H1 (cell line): ENCODE measurements at places on chromosomes 1 and 21.
A peak's percentile ranks its signal among the peaks of the same experiment; 100 is the strongest.

DNA sequence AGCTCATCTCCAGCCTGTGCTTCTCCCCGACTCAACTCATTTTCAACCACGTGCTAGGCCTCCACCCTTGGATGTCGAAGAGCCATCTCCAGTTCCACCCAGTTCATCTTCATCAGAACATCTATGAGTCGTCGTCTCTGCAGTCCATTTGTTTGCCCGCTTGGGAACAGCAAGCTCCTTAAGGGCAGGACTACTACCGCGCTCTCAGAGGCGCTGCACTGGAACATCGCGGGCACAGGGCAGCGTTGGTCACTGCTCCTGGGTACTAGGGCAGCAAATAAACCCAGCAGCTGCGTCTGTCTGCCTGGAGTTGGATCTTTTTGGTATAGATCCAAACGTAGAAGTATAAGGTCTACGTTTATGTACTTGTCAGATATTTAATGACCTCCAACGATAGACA, 478 bp upstream of the PRDM2 start:
- H3K4me1 ChIP-seq: peaks cover 3% of the 10 kb centered on the region; the same call in 1 of the 2 replicates
- H3K27me3 ChIP-seq: peaks cover 18% of the 10 kb centered on the region
- H3K4me3 ChIP-seq: peak overlapping the region; percentile 83
- no peak overlapping the region for H3K27ac ChIP-seq
- H3K36me3 ChIP-seq: no peaks in the 10 kb centered on the region

- H3K4me1 ChIP-seq: no peaks in the 10 kb centered on the region
- H3K36me3 ChIP-seq: no peaks in the 10 kb centered on the region
Observed at GRCh38 chr1:199302554-199302953, 663.7 kb downstream of the PTPRC start.

DNA sequence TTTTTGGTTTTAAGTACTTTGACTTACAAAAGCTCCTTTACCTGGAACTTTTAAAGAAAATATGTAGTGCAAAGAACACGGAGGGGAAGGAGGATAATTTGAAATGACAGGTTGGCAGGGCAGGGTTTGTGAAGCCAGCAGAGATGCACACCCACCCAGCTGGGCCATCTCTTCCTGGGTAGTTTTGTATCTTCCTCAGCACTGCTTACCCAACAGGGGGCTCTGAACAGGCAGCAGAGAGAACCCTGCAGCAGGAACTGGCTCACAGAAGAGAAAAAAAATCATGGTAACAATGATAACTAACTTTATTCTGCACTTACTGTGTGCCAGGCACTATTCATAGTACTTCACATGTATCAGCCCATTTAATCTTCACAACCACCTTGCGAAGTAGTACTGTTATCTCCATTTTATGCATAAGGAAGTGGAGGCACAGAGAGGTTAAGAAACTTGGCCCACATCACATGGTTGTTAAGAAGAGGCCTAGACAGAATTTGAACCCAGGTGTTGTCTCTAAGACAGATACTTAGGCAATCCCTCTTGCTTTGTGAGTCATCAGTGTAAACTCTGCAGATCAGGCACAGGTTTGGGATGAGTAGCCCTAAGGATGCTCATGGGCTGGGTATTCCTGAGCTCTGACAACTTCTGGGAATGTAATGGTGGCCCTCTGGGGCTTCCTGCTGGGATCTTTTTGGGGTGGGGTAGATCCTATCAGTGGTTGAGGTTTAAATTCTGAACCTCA, 60.8 kb downstream of the ELK4 start:
- peaks cover 39% of the 10 kb centered on the region for H3K27me3 ChIP-seq
- no peaks in the 10 kb centered on the region for H3K36me3 ChIP-seq
- DNase-seq: no peak
- peaks cover 1% of the 10 kb centered on the region for H3K4me1 ChIP-seq
- no peak overlapping the region for H3K4me3 ChIP-seq

- no peaks in the 10 kb centered on the region for H3K27me3 ChIP-seq
- H3K36me3 ChIP-seq: no peaks in the 10 kb centered on the region
- no peak for DNase-seq
- H3K4me1 ChIP-seq: no peaks in the 10 kb centered on the region; the same call in 1 of the 2 replicates
- no peak overlapping the region for H3K27ac ChIP-seq
Observed at GRCh38 chr1:19620786-19621185, 23.3 kb upstream of the NBL1 start.

- no peak overlapping the region for H3K27ac ChIP-seq
- no peak overlapping the region for H3K4me3 ChIP-seq
- no peaks in the 10 kb centered on the region for H3K27me3 ChIP-seq
- no peaks in the 10 kb centered on the region for H3K36me3 ChIP-seq
- no peak for DNase-seq
Observed at GRCh38 chr1:67743072-67743725, 58.2 kb downstream of the GADD45A start.

DNA sequence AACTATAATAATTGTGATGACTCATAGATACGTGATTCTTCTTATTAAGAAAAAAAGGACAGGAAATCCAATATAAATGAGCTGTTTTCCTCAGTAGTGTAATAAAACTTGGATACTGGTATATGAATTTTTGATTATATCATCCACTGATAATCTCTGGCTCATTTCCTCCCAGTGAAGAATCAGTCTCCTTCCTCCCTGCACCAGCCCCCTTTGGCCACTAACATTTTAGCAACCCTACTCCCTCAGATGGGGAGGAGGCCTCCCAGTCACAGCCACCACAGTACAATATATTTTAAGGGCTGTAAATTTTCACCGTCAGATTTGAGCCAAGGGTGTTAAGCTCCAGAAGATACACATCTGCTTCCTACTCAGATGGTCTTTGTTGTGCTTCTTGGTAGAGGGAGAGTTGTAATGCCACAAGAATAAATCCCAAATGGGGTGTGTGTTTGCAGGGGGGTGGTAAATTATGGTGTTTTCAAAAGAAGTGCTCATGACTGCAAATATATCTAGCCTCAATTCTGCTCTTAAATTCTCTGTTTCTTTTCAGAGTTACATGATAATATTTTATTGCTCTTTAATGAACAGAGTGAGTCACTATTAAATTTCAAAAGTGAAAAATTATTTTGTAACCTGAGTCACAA, 153.5 kb downstream of the HLX start:
- H3K4me3 ChIP-seq: no peak overlapping the region
- no peaks in the 10 kb centered on the region for H3K27me3 ChIP-seq
- no peaks in the 10 kb centered on the region for H3K36me3 ChIP-seq
- no peak overlapping the region for H3K27ac ChIP-seq
- H3K4me1 ChIP-seq: no peaks in the 10 kb centered on the region
- DNase-seq: no peak

- no peak overlapping the region for H3K27ac ChIP-seq
- no peak overlapping the region for H3K4me3 ChIP-seq
- no peaks in the 10 kb centered on the region for H3K36me3 ChIP-seq
- H3K27me3 ChIP-seq: no peaks in the 10 kb centered on the region
Observed at GRCh38 chr1:184951788-184952187, 22.5 kb downstream of the NIBAN1 start.

DNA sequence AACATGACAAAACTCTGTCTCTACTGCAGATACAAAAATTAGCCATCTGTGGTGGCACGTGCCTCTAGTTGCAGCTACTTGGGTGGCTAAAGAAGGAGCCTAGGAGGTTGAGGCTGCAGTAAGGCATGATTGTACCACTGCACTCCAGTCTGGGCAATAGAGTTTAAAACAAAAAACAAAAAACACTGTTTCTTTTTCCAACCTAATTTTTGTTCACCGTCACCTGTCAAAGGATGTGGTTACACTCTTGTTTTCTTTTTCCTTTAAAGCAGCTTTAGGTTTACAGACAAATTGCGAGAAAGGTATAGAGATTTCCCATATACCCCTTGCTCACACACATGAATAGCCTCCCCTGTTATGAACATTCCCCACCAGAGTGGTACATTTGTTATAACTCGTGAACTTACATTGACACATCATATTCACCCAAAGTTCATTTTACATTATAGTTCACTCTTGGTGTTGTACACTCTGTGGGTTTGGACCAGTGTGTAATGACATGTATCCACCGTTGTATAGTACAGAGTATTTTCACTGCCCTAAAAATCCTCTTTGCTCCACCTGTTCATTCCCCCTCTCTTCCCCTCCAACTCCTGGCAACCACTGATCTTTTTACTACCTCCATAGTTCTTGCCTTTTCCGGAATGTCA, 26.2 kb downstream of the SMG7 start:
- H3K4me3 ChIP-seq: no peak overlapping the region
- no peaks in the 10 kb centered on the region for H3K27me3 ChIP-seq
- 0 out of 2 replicates have a peak overlapping the region, but pooled peaks have one; percentile 13 for H3K27ac ChIP-seq
- peaks cover 3% of the 10 kb centered on the region for H3K4me1 ChIP-seq
- DNase-seq: no peak
- H3K36me3 ChIP-seq: no peaks in the 10 kb centered on the region

- DNase-seq: no peak
- H3K4me3 ChIP-seq: no peak overlapping the region
- H3K27me3 ChIP-seq: no peaks in the 10 kb centered on the region
Observed at GRCh38 chr1:82329226-82329625, 528.5 kb downstream of the ADGRL2 start.

DNA sequence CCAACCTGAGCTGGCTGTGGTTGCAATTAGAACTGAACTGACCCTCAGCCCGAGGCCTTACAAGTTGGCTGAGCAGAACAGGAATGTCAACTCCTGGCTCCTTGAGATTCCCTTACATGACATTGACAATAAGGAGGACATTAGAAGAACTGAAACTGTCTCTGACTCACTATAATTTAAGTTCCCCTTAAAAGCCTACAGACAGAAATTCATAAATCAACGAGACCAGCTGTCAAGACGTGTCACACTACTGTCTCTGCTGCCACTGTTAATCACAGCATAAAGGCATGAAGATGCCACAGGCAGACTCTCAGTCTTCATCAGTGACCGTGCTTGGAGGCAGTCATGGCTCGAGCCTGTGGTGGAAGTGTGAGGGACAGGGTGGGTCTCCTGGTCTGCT, 168.8 kb downstream of the GABPA start:
- no peak for DNase-seq
- no peak overlapping the region for H3K27ac ChIP-seq
- no peak overlapping the region for H3K4me3 ChIP-seq

DNA sequence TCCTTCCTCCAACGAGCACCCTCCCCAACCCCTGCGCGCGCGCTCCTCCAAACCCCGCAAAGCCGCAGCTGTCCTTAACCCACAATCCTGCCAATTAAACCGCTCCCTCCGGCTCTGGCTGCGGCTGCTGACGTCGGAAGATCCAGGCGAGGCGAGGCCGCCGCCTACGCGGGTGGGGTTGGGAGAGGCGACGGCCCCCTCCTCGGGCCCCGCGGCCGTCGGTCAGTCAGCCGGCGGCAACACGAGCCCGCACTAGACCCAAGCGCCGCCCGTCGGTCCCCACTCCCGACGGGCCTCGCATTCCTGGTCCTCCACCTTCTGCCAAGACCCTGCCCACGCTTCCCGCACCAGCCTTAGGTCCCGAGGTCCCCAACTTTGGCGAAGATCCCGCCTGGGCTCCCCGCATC, 75.4 kb downstream of the VWA5B1 start:
- no peak overlapping the region for H3K27ac ChIP-seq
- no peaks in the 10 kb centered on the region for H3K36me3 ChIP-seq
- peak overlapping the region; percentile 38 for H3K4me3 ChIP-seq
- no peak for DNase-seq

DNA sequence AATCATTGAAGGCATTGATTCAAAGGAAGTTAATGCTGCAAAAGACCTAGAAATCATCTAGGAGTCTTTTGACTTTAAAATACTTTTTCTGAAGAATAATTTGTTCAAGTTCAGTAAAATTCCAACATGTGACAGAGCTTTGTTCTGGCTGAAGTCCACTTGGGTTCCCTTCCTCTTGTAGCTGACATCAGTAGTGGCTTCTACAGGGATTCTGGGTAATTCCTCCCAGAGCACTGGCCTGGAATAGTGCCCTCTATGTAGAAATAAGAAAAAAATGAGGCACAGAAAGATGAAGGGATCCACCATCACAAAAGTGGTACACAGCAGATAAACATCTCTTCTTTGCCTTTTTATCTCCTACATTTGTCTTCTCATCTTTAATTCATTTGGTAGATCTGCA, 548.1 kb downstream of the LTN1 start:
- no peak for DNase-seq
- no peak overlapping the region for H3K27ac ChIP-seq
- H3K4me1 ChIP-seq: no peaks in the 10 kb centered on the region
- no peaks in the 10 kb centered on the region for H3K36me3 ChIP-seq

GRCh38 chr1:26119892-26120608, 8.4 kb downstream of the PDIK1L start:
- no peak for DNase-seq
- H3K36me3 ChIP-seq: no peaks in the 10 kb centered on the region
- H3K4me3 ChIP-seq: no peak overlapping the region
- no peak overlapping the region for H3K27ac ChIP-seq
- H3K27me3 ChIP-seq: no peaks in the 10 kb centered on the region

GRCh38 chr1:56033321-56034037, 545.9 kb downstream of the PLPP3 start:
- no peak for DNase-seq
- H3K27ac ChIP-seq: no peak overlapping the region
- no peaks in the 10 kb centered on the region for H3K36me3 ChIP-seq
- no peak overlapping the region for H3K4me3 ChIP-seq
- H3K27me3 ChIP-seq: no peaks in the 10 kb centered on the region

DNA sequence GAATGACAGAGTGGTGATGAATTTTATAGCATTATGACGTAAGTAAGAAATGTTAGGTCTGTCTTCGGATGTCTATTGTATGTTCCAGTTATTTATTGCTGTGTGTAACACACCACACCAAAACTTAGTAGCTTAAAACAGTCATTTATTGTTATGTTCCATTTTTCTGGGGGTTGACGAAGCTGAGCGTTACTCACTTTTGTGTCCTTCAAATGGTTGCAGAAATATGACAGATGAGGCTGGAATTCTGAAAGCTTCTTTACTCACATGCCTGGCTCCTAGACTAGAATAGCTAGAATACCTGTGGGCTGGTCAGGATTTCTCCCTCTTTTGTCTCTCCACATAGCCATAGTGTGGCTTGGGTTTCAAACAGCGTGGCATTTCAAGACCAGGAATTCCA, 62.1 kb upstream of the S1PR1 start:
- H3K27ac ChIP-seq: no peak overlapping the region
- DNase-seq: no peak
- no peaks in the 10 kb centered on the region for H3K27me3 ChIP-seq
- no peaks in the 10 kb centered on the region for H3K36me3 ChIP-seq

DNA sequence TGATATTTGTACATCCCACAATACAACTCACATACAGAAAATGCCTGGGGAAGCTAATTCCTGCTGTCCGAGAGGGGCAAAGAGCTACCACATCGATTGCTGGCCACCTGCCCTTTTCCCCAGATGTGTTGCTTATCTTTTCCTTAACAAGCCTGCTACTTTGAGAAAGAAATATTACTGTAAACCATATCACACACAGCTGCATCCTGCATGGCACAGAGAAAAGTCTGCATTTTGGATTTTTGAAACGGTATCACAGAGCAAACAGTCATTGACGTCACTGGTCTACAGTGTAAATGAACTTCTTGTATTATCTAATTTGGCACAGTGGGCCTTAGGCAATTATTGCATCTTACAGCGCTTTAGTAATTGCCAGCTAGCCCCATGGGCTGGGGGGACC, 164.7 kb downstream of the CLIC6 start:
- H3K27ac ChIP-seq: no peak overlapping the region
- H3K36me3 ChIP-seq: no peaks in the 10 kb centered on the region
- no peaks in the 10 kb centered on the region for H3K27me3 ChIP-seq
- H3K4me3 ChIP-seq: no peak overlapping the region

- H3K36me3 ChIP-seq: no peaks in the 10 kb centered on the region
- H3K4me1 ChIP-seq: peaks cover 10% of the 10 kb centered on the region
- DNase-seq: no peak
- H3K27ac ChIP-seq: no peak overlapping the region
Observed at GRCh38 chr1:26364956-26365355, 7.6 kb downstream of the ZNF683 start.
